Right hindlimb (tissue), 1 donor: ENCODE measurements at places on chromosomes 5 and 9.
A peak's percentile ranks its signal among the peaks of the same experiment; 100 is the strongest.

GRCh38 chr5:177462021-177462670 is 11.3 kb downstream of the DBN1 start:
- peak; percentile 47 for DNase-seq

DNA sequence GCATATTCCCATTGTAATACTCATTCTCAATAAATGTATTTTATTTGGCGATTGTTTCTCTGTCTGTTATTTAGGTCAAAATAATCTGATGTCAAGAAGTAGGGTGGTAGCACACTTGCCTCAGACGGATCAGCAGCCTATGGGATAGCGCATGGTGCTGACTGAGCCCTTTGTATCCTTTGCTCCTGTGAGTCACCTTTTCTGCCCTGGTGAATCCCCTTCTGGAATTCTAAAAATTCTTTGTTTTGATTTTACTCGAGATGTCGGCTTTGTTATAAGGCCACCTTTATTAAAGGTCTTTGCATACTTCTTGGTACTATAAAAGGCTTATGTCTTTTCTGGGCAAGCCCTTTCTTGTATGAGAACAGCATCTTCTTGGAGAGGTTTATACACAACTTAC is 1187.8 kb downstream of the CDH9 start:
- no peak for DNase-seq

- DNase-seq: no peak
Observed at GRCh38 chr9:34452568-34452967, 5.8 kb downstream of the FAM219A start.

GRCh38 chr9:137126786-137127185 is 12.2 kb upstream of the GRIN1 start:
- DNase-seq: no peak

GRCh38 chr9:86069206-86069869 is 30.0 kb downstream of the GOLM1 start:
- DNase-seq: no peak
